Non-pigmented ciliary epithelial cell (primary cell): ENCODE measurements at places on chromosomes 5 and 9.

- peak; percentile 35 for DNase-seq
Observed at GRCh38 chr9:70802206-70802605, 319.2 kb downstream of the TRPM3 start.

DNA sequence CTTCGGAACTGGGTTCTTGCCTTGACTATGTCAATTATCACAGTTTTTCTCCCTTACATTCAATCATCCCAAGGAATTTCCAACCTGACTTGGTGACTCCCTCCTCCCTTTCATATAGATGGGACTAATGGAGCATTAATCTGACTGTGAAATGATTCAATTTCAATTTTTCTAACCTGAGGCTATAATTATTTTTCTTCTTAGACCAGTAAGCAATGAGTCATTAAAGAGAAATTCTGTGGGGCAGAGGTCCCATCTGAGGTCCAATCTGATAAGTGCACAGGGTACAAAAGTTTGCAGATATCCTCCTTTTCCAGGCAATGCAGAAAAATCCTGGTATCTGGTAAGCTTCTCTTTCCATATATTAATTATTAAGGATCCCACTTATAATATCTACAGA, 18.9 kb downstream of the PDE4D start:
- no peak for DNase-seq

GRCh38 chr5:119276978-119277377, 78.8 kb upstream of the TNFAIP8 start:
- DNase-seq, result no peak

- no peak for DNase-seq
Observed at GRCh38 chr9:7258688-7259396, 501.1 kb downstream of the KDM4C start.

DNA sequence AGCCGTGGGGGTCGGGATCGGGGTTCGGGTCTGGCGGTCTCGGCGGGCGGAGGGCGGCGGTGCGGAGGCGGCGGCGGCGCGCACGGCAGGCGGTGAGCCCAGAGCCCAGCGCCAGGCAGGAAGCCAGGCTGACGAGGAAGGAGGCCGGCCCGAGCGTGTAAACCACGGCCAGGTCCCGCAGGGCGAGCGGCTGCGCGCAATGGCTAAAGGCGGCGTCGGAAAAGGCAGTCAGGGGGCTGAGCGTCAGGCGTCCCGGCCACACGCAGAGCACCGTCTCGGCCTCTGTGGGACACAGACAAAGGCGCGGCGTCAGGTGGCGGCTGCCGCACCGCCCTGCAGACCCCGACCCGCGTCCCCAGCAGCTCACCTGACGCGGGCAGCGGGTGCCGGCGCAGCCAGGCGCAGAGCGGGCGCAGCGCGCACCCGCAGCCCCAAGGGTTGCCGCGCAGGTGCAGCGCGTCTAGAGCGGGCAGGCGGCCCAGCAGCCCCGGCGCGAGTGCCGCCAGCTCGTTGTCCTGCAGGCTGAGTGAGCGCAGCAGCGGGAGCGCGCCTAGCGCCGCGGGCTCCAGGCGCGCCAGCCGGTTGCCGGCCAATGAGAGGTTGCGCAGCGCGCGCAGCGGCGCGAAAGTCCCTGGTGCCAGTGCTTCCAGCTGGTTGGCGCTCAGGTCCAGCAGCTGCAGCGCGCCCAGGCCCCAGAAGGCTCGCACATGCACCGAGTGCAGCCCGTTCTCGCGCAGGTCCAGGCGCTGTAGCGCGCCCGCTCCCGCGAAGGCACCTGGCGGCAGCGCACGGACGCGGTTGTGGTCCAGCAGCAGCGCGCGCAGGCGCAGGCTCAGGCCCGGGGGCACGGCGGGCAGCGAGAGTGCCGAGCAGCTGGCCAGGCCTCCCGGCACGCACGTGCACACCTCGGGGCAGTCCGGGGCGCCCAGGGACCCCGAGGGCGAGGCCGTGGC, 671 bp downstream of the LRRC26 start:
- DNase-seq, result no peak

GRCh38 chr9:20480249-20480648, 142.1 kb downstream of the MLLT3 start:
- no peak for DNase-seq

DNA sequence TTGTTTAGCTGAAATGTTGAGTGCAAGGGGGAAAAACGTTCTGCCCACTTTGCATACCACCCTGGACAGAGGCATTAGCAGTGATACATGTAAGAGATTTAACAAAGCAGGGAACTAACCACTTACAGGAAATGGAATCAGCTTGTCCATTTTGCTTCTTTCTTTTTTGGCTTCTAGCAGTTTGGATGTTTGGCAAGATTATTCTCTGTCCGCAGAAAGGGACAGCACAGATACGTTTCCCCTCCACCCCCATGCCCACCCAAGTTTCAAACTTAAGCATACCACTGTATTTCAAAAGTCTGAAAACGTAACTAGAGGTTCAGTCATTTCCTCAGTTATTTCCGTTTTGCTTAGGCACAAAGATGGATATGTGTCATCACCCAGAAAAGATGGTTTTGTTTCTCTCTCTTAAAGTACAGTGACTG, 118.4 kb downstream of the GDNF start:
- no peak for DNase-seq

- no peak for DNase-seq
Observed at GRCh38 chr5:34657274-34657921, 1.3 kb downstream of the RAI14 start.

GRCh38 chr9:134497283-134497860, 144.2 kb upstream of the COL5A1 start:
- no peak for DNase-seq

- DNase-seq, result no peak
Observed at GRCh38 chr9:125409637-125410521, 148.3 kb downstream of the GAPVD1 start.

DNA sequence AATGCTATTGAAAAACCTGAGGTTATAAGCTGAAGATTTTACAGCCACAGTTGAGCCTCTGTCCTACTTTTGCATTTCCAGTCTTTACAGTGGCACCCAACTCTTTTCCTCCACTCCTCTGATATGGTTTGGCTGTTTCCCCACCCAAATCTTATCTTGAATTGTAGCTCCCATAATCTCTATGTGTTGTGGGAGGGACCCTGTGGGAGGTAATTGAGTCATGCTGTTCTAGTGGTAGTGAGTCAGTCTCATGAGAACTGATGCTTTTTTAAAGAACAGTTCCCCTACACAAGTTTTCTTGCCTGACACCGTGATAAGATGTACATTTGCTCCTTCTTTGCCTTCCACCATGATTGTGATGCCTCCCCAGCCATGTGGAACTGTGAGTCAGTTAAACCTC, 646.1 kb upstream of the SEMA6A start:
- peak; percentile 1 for DNase-seq

DNA sequence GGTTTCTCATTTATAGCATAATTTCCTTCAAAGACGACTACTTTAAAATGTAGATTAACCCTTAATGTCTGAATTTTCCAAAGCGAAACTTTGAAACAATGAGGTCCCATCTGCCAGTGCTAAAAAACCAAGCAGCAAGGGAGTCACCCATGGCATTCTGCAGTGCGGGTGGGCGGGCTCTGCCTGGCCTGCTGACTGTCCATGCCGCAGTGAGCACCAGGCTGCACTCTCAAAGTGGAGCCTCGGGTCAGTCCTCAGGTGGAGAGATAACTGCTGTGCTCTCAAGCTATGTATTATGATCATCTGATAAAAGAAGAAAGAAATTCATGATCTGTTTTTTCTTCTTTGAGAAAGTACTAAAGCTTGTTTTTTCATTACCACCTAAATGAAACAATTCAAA, 581.6 kb downstream of the CETN3 start:
- no peak for DNase-seq

GRCh38 chr5:180281706-180282105, 10.2 kb downstream of the MAPK9 start:
- DNase-seq, result no peak
